ENCODE measurements at places on chromosomes 3 and 15.

GRCh38 chr3:140859592-140860336 lies 81.9 kb upstream of the SLC25A36 start:
- DNase-seq: peak; percentile 61

DNA sequence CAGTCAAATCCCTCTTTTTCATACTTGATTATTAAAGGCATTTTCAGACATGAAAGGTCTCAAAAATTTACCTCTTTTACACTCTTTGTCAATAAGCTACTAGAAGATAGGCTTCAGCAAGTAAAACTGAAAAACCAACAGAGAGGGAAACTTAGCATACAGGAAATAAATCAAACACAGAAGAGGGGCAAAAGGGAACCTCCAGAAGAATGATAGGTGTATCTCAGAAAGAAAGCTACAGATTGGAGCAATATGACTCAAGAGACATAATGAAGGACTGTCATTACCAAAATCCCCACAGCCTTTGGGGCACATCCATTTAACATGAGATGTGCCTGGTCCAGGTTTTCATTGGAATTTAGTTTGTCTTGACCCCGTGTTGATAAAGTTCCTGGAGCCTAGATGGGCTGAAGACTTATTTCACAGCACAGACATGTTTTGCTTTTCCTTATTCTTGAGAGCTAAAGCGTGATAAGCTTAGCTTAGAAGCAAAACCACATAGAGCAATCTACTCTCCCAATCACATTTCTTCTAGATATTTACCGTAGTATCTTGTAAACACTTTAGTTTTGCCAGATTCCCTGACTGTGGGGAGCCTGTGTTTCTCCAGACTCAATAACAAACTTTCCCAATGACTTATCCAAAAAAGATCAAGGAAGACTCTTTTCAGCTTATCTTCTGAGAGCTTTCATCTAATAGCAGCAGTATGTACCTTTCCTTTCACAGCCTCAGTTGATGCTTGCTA lies 11.7 kb downstream of the LRRFIP2 start:
- DNase-seq: no peak

- no peak for DNase-seq
Measured at GRCh38 chr15:59306520-59307164, 66.0 kb downstream of the MYO1E start.

GRCh38 chr15:78623786-78624497 lies 3.1 kb upstream of the CHRNA3 start:
- no peak for DNase-seq

DNA sequence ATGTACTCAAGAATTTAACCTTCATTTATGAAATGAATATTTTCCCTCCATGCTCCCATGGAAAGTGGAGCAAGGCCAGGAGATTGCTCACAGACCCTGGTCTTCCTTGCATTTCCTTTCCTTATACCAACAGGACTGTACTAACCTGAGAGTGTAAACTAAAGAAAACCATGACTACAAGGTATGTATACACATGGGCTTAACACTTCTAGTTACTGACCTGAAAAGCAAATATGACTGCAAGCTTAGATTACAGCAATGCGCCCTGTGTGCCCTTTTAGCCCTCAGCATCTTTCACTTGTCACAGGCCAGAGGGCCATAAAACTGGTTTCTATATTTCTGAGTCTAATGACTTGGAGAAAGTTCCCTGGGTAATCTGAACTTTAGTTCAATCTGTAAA lies 52.1 kb downstream of the NEK10 start:
- no peak for DNase-seq

GRCh38 chr15:40048211-40048792 lies 9.3 kb upstream of the SRP14 start:
- DNase-seq: no peak

- DNase-seq: no peak
Measured at GRCh38 chr3:72175296-72175858, 390.4 kb upstream of the PROK2 start.

GRCh38 chr3:170712798-170713197 lies 126.9 kb upstream of the SLC7A14 start:
- no peak for DNase-seq

- DNase-seq: peak; percentile 21
Measured at GRCh38 chr3:70992562-70993204, 590.8 kb downstream of the FOXP1 start.

GRCh38 chr3:186213946-186214345 lies 105.1 kb upstream of the ETV5 start:
- DNase-seq: no peak

DNA sequence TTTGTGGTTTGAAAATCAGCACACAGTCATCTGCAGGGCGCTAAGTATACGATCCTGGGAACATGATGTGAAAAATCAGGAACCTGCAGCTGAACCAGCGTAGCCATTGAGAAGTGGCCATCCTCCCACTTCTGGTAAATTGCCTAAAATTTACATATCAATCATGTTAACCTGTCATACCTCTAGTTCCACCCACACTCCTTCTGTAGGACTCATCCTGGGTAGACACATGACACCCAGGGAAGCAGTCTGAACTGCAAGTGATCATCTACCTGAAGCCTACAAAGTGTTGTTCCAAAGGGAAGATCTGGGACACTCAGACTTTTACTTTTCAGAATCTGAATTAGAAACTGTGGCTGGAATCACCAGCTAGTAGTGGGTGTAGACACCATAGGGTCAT lies 5.5 kb upstream of the PSMD6 start:
- DNase-seq: no peak

- no peak for DNase-seq
Measured at GRCh38 chr15:79366691-79367090, 55.8 kb downstream of the TMED3 start.

- no peak for DNase-seq
Measured at GRCh38 chr15:98121536-98121935, 161.0 kb downstream of the ARRDC4 start.

DNA sequence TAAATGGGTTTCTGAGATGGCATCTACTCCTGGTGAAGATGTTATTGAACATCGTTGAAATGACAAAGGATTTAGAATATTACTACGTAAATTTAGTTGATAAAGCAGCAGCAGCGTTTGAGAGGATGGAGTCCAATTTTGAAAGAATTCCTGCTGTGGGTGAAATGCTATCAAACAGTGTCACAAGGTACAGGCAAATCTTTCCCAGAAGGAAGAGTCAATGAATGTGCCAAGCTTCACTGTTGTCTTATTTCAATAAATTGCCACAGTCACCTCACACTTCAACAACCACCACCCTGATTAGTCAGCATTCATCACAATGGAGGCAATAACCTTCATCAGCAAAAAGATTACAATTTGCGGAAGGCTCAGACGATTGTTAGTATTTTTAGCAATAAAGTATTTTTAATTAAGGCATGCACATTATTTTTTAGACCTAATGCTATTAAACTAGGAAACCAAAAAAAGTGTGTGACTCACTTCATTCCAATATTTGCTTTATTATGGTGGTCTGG lies 142.8 kb downstream of the UNC13C start:
- no peak for DNase-seq

GRCh38 chr3:186022931-186023330 lies 85.1 kb upstream of the TRA2B start:
- no peak for DNase-seq

DNA sequence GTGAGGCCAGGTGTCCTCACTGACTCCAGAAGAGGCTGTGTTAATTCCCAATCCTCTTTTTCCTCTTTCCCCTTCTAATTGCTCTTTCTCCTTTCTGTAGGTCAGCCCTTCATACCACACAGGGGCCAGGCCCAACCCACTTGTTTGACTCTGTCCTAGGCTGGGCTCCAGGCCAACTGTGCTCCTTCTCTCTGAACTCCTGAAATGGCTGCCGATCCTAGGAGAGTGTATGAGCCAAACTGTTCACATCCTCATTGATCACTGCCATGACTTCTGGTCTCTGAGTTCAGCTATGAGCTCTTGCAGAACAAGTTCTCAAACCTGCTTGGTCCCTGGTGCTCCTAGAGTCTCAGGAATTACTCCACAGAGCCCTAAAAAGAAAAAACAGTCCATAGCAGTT lies 145.1 kb downstream of the VGLL4 start:
- peak; percentile 53 for DNase-seq
